ENCODE measurements at places on chromosomes 11 and 22.

GRCh38 chr22:22185217-22185616, 59.4 kb upstream of the VPREB1 start:
- DNase-seq = no peak

GRCh38 chr11:70717936-70718595, 319.7 kb downstream of the CTTN start:
- DNase-seq = no peak

GRCh38 chr11:95359756-95360155, 128.8 kb upstream of the SESN3 start:
- no peak for DNase-seq

DNA sequence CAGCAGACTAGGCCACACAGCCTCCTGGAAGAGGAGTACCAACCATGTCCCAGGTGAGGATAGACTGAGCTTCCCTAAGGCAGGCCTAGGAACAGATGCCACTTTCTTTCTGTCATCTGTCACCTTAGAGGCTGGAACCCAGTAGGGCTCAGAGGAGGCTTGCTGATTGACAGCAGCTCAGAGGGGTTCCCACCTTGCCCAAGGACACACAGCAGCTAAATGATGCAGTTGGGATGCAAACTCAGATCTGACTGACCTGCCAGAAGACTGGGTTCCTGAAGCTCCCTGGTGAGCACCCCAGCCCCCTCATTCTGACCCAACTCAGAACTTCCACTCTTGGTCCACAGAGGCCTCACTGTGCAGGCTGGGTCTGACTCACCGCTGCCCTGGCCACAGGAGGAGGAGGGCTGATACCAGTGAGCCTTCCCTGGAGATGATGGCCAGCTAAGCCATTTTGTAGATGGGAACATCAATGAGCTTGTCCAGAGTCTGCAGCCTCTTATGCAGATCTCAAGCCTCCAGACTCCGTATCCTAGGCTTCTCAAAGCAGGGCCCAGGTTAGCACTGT, 14.0 kb downstream of the CAPN5 start:
- no peak for DNase-seq

DNA sequence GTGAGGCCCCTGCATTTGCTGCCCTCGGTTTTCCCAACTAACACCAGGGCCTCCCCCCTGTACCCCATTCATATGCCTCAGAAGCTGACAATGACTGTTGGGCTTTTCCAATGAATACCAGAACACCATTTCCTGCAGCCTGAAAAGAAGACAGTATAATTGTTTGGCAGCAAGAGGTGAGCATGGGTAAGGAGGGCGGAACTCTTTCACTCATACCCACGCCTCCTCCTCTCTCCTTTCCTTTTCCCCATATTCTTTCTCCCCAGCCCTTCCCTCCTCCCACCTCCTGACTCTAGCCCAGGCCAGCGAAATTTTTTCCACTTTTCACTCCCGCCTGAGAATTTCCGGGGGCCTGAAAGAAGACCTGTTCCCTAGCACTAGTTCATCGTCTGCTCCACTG, 58.0 kb upstream of the CHST1 start:
- DNase-seq = no peak

DNA sequence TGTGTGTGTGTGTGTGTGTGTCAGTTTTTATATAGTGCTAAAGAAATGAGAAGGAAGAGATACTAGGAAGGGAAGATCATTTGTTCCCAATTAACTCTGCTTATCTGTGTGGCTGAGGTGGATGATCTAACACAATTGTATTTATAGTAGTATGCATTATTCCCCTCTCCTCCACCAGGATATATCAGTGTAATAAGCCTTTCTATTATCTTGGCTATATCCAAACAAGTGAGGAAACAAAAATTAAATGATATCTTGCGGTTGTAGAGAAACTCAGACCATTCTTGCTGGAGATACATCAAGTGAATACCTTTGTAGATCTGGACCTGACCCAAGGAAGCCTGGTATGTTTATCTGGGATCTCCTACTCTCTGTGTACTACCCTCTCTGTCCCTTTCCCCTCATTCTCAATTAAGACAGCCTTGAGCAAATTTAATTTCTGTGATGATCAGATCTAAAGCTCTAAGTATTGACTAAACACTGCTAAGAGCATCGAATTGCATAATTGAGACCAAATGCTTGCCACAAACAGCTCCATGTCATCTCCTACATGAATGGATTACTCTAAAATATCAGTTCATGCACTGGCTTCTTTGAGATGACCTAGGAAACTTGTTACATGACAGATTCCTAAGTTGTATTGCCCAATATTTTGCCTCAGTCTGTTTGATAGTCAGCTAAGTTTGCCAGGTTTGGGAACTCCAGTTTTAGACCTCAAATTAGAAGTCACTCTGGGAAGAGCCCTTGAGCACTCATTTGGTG, 185.3 kb upstream of the CTSC start:
- DNase-seq = no peak

GRCh38 chr11:66068154-66068821, 1.8 kb upstream of the PACS1 start:
- DNase-seq = no peak

GRCh38 chr11:18492888-18493287, 33.9 kb downstream of the TSG101 start:
- no peak for DNase-seq

GRCh38 chr22:49036513-49036912, 791.2 kb downstream of the BRD1 start:
- no peak for DNase-seq

DNA sequence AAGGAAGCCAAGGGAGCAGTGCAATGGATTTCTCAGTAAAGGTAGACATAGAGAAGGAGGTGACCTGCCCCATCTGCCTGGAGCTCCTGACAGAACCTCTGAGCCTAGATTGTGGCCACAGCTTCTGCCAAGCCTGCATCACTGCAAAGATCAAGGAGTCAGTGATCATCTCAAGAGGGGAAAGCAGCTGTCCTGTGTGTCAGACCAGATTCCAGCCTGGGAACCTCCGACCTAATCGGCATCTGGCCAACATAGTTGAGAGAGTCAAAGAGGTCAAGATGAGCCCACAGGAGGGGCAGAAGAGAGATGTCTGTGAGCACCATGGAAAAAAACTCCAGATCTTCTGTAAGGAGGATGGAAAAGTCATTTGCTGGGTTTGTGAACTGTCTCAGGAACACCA, 6.6 kb downstream of the TRIM22 start:
- DNase-seq = no peak

DNA sequence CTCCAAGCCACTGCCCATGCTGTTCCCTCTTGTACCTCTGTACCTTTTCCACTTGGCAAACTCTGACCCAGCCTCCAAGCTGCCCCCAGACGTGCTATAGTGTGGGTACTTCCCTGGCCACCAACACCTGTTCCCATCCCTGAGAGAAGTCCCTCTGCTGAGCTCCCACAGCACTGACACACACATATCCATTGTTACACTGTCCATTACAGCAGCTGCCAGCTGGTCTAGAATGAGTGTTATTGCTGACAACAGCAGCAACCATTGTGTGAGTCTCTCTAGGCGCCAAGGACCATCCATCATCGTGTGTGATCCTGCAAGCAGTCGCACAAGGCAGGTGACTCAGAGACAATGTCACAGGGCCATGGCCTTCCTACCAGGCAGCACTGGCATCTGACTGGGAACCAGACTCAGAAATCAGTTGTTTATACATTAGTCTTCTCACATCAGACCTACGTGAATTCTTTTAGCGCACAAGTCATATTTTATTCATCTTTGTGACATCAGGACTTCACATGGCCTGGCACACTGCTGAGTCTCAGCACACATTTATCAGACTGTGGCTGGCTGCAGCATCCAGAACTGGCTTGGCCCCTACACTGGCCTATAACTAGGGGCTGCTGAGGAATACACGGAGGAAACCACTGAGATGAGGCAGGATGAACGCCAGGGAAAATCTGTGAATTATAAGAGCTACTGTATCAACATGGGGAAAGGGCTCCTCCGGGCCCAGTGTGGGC, 56.4 kb downstream of the SGSM3 start:
- no peak for DNase-seq

- DNase-seq = no peak
Observed at GRCh38 chr11:1782831-1783724, 19.4 kb upstream of the CTSD start.

DNA sequence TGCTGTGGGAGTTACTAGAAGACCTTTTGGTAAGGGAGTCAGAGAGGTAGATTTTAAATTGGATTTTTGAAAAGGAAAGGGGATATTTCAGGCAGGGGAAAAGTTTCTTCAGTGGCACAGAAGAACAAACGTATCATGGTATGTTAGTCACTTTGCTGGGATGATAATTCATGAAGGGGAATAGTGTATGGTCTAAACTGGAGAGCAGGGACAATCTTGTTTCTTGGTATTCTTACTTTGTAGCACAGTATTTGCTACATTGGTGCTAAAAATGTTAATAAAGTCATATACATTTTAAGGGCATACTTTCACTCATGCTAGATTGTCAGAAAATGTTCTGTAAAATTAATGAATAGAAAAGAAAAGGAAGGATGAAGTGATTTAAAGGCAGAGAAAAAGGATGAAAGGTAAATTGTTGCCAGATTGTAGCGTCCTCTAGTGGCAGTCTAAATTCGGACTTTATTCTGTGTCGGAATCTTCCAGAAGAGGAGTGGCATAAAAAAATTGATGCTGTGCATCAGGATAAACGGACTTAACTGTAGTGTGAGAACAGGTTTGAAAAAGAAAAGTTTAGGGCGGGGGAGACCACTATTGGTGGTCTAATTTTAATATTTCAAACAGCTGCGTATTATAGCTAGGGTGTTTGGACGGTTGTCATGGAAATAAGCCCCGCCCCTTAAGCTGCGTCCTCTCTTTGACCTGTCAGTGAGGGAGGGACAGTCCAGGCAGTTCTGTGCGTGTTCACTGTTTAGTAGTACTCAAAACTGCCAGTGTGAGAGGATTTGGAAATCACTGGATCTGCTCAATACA, at the start of gene BCO2:
TSS of gene BCO2 (plus strand) at position 724 of the 810 bp plus-strand sequence. CDS start 90 bp downstream, outside the sequence.
- DNase-seq = no peak

DNA sequence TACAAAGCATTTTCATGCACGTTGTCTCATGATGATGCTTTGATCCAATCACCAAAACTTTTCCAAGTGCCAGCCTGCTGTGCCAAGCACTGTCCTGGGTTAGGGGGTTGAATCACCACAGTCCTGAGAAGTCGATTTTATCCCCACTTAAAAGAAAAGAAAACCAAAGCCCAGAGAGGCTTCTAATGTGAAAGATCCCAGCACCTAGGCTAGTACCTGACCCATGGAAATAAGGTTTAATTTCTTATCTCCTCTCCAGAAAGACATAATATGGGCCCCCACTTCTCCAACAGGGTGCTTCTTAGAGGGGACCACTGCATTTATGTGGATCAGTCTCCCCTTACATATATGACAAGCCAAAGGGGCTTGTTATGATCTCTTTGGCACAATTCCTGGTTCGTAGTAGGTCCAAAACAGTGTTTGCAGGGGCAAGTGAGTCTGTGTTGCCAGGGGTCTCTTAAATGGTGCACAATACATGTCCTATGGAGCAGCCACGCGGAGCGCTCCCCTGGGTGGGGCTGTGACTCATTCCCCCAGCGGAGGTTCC, 1.9 kb upstream of the BCL9L start:
- DNase-seq = no peak

DNA sequence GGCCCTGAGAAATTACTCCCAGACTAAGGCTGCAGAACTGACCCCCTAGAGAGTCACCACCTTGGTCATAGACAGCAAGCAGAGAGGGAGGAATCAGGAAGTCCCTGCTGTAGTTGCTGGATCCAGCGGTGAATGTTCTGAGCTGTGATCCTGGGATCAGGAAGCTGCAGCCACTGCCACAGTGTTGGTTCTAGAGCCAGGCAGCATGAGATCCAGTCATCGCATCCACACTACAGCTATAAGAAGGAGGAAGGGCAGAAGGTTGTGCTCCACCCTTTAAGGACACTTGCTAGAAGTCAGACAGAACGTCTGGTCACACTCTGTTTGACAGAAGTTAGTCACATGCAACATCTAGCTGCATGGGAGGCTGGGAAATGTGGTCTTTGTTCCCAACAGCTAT, 104.7 kb upstream of the OR4B1 start:
- no peak for DNase-seq

DNA sequence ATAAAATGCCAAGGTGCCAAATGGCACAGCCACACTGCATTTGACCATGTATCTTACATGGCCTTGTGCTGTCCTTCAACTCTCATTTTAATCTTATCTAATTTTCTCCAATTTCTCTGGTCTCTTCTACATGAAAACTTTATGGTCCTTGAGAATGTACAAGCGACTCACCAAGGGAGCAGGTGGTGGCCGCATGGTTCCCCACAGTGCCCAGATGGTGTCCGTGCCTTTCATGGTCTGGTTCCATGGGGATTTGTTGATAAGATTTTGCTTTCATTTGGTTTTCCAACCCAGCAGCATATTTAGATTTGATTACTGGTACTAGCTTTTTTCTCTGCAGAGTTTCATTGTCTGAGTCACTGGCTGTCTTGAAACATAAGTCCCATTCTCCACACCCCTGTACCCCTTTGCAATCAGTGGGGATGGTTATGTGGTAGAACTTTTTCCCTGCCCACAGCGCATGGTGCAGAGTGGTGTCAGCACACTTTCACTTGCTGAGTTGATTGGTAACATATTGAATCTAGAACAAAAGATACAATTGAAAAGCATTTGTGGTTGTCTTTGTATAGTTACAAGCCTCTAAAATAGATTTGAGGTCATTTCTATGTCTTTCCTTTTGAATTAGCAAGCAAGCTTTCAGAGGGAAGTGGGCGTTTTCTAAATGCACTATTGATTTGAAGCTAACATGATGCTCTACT, 24.1 kb downstream of the ZNRF3 start:
- DNase-seq = no peak

- no peak for DNase-seq
Observed at GRCh38 chr11:63680834-63681320, 423 bp upstream of the RTN3 start.

DNA sequence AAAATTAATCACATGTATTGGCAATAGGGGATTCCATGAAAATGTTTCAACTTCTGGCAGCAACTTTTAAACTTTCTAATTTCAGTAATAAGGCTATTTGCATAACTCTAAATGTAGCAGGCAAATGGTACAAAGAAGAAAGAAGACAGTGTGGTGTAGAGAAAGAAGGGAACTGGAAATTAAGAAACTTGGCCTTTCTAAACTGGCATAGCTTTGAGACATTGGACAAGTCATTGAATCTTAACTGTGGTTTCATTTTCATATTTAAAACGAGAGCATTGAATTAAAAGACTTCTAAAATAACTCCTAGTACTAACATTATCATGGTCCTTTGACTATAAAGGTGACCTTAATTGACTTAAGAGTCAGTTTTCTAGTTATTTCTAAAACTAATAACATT, 125.0 kb downstream of the UVRAG start:
- DNase-seq = no peak

GRCh38 chr11:68928136-68928880, 24.6 kb downstream of the IGHMBP2 start:
- DNase-seq = no peak

- no peak for DNase-seq
Observed at GRCh38 chr22:35517769-35518530, 22.7 kb upstream of the RASD2 start.

DNA sequence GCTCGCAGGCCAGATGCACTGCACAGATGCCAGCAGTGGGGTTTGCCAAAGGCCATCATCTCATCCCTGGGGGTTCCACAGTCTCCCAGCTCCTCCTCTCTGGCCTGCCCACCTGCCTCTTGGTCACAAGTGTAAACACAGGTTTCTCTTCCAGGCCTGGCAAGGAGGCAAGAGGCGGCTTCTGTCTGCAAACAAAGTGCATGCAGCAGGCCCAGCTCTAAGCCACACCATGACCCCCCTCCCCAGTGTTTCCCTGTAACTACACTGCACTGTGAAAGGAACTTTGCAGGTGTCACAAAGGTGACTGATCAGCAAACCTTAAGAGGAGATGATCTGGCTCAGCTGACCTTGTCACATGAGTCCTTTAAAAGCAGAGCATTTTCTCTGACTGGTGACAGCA, 26.2 kb upstream of the SHISAL1 start:
- no peak for DNase-seq

- no peak for DNase-seq
Observed at GRCh38 chr22:17647452-17647851, 8.9 kb downstream of the BCL2L13 start.

All from SIG-M5 (cell line).